Activated T-cell treated with anti-CD3 and anti-CD28 coated beads, Interleukin-2, amount 50 U/mL, for 48 hours (primary cell): ENCODE measurements at places on chromosomes 3 and 15.

GRCh38 chr3:13493867-13494441, 13.8 kb downstream of the HDAC11 start:
- DNase-seq: no peak

GRCh38 chr15:63176302-63176701, 13.1 kb upstream of the RAB8B start:
- no peak for DNase-seq

DNA sequence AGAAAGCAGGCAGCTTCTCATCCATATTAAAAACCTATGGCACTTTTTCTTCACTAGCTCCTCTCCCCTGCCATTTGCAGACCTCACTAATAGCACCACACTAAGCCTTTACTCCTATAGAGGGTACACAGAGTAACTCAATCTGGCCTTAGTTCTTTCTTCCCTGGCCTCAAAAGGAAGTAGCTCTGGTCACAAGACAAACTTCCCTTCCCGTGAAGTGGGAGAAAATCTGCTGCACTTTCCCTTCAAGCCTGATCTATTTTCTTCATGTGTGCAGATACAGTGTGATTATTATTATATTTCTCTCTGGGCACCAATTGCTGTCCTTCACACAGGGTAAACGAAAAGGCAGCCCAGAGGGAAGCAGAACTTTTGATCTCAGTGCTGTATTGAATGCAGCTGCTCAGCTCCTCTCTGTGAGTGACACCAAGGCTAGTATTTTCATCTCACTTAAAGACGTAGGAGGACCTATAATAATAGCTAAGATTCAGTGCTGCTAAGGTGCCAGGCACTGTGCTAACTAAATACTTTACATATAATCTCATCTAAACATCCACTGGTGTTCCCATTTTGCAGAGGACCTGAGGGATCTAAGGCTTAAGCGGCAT, 61.9 kb upstream of the RASGRP1 start:
- DNase-seq: no peak

- DNase-seq: no peak
These were observed 58.9 kb downstream of the ZNF621 start for GRCh38 chr3:40583691-40584090.

DNA sequence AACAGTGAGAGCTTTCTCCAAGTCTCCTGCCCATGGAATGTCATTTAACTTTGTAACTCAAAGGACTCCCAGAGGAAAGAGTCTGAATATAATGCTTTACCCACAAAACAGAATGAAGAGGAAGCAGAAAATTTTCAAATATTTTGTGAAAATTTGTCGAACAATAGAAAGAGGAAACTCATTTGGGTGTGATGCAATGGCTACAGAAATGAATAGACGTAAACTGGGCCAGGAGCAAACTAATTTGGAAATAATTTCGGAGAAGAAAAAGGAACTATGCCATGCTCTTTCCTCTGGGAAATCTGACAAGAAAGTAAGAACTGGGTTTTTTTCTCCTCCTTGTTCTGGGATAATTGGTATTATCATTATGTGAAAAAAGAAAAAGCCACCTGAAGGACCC, 11.2 kb upstream of the SUMF1 start:
- no peak for DNase-seq

DNA sequence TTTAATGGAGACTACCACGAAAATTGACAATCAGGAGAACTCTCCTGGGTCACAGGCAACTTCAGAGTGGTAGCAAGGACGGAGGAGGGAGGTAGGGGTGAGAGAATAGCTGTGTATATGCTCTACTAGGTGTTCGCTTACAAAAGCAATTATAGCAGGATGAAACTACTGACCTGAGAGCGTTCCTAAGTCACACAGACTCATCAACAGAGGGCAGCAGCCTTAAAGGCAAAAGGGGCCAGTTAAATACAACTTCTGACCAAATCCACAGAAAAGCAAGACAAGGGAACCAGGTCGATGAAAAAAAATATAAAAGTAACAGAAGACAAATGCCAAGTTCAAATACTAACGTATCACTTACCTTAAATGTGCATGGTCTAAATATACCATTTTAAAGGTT, 894.6 kb downstream of the PLOD2 start:
- DNase-seq: no peak

DNA sequence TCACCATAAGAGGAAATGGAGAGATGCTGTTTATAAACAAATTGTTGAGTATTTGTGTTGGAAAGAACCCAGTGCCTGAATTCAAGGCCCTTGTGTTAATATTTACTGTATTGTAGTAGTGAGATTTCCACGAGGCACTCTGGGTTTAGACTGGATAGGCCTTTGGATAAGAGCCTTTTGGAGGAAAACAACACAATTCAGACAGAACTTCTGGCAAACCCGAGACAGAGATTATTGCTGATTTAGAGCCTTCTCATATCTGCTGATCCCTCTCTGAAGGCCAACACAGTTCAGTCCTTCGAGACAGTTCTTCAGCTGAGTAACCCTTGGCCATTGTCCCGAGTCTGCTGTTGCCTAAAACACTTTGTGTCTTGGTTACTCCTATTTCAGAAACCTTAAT, 55.7 kb downstream of the LMCD1 start:
- no peak for DNase-seq

GRCh38 chr3:197482001-197482400, 73.8 kb downstream of the BDH1 start:
- no peak for DNase-seq

- peak; percentile 49 for DNase-seq
These were observed 94.4 kb downstream of the DNASE1L3 start for GRCh38 chr3:58116161-58116955.

DNA sequence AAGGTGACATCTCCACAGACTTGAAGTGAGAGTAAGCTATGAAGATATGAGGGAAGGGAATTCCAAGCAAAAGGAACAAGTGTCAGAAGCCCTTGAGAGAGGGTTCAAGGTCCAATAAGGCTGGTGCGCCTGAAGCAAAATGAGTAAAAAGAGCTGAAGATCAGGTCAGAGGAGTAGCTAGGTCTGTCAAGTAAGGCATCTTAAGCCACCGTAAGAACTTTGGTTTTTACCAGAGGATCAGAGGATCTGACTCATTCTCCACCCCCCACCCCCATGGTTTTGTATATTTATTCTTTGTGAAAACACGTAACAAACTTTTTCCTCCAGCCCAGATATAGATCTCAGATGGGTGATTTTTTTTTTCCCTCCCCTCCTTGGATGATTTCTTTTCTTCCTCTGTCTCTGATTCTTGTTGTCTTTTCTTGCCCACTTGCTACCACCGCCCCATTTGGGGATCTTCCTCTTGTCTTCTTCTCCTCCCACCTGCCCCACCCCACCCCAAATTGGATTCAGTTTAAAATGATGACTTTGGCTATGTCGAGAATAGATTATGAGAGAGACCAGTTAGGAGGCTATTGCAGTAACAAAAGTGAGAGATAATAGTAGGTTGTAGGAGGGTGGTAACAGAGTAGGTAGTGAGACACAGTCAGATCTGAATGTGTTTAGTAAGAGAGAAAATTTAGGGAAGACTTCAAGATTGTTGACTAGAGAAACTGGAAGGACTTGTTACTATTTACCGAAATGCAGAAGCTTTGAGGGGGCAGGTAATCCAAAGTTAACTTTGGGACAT, 6.1 kb downstream of the TRMT10C start:
- DNase-seq: peak; percentile 62

DNA sequence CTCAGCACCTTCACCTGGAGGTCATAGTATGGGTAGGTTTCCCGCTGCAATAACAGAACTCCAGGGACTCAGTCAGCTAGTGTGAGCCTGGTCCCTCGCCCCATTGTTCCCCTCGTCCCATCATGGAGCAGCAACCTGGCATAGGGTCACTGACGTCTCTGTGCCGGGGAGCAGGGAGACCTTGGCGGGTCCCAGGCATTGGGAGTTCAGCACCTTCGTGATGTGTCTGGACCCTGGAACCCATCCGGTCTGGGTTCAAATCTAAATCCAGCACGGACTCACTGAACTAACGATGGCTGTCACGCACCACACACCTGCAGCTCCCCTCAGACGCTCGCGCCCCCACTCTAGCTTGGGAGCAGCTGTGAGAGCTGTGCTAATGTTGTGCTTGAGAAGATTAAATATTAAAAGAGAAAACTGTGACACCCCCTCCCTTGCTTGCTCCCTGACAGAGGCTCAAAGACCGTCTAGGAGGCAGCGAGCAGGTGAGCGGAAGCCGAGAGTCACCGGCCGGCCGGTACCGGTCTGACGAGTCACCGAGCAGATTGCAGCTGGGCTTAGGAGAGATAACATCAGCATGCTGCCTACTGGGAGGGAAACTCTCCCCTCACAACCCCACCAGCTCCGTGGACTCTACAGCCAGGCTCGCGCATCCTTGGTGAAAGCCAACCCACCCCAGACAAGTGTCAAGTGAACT, 742 bp downstream of the PLA2G4F start:
- no peak for DNase-seq

DNA sequence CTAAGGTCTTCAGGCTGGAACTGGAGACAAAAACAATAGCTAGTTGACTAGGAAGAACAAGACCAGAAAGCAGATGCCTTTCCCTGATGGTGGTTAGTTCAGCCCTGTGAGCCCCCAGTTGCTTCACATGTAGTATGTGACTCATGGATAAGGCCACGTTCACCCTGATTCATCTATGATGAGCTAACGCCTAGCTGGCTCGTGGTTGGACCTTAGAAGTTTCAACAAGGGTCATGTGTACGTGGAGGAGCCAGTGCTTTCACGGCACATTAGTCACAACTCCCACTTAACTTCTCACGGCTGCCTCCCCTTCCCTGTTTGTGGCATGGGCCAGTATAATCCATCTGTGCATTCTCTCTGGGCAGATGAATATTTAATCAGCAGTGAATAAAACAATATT, 20.6 kb downstream of the COL8A1 start:
- no peak for DNase-seq

- DNase-seq: no peak
These were observed 850.0 kb downstream of the DIPK2A start for GRCh38 chr3:144821583-144821982.

DNA sequence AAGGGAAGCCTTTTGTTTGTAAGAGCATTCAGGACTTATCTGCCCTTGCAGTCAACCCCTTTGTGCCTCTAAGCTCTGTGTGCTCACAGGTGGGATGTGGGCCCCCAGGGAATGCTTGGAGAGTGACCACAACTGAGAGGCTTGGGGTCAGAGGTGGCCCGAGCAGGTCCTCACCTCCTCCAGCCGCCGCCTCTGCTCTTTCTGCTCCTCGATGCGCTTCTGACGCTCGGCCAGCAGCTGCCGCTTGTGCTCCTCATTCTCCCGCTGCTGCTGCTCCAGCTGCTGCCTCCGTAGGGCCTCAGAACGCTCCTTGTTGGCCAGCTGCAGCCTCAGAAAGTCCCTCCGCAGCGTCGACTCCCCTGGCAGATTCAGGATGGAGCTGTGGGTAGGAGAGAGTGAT, 130.8 kb upstream of the SLC2A2 start:
- DNase-seq: no peak

GRCh38 chr15:76338486-76339304, 2.1 kb downstream of the ISL2 start:
- DNase-seq: peak; percentile 34

- DNase-seq: no peak
These were observed 36.1 kb downstream of the AP3S2 start for GRCh38 chr15:89857673-89858072.

DNA sequence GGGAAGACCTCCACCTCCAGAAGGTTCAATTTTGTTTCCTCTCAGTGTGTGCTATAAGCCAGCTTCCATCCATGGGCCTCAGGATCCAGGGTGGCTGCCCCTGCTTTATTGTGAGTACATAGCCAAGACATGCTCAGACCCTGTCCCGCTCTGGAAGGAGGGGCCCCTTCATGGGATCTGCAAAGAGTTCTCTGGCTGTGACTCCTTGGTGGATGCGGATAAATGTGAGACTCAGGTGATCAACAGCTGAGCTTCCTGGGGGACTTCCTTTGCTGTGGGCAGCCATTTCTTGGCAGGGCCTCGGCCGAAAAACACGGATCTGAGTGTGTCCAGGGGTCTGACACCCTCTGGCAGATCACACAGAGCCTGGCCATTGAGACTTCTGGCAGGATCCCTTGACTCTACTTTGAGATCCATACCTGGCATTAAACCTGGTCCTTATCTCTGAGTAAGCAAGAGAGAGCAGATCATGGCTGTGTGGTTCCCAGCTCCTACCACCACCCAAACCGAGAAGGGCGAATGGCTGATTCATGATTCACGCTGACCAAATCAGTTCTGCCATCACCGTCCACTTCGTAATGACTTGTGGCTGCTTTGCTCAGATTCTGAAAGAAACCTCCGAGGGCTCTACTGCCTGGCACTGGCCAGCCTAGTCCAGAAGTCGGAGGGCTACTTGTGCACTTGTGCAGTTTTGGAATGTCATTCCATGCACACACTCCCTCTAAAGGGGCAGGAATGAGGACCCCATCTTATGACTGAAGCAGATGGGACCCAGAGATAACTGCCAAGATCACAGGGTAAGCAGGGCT, 68.1 kb downstream of the SENP2 start:
- DNase-seq: no peak

DNA sequence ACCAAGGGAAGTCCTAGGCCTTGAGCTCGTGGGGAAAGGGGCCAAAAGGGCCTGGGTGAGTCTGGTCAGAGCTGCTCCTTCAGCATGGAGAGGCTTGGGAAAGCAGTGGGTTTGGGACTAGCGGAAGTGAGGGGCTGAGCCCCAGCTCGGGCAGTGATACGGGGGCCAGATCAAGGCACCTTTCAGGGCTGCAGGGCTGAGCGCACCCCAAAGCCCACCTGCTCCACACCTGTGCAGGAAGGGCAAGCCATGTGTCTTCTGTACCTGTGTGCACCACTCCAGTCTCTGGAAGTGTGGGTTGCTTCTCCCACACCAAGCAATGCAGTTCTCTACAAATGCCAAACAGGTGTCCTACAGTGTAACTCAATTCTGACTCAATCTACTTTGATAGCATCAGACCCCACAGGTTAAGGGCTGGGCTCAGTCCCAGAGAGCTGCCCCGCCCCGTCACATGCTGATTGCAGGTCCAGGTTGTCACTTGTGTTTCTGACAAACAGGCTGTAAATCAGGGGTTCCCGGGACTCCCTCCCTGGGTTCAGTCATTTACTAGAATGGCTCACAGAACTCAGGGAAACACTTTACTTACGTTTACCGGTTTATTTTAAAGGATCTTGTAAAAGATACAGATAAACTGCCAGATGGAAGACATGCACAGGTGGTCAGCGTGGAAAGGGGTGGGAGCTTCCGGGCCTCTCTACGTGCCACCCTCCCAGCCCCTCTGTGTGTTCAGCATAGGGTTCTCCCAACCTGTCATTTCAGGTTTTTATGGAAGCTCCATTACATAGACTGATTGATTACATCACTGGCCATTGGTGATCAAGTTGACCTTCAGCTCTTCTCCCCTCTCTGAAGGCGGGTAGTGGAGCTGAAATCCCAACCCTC, 28.8 kb upstream of the KLF13 start:
- no peak for DNase-seq

DNA sequence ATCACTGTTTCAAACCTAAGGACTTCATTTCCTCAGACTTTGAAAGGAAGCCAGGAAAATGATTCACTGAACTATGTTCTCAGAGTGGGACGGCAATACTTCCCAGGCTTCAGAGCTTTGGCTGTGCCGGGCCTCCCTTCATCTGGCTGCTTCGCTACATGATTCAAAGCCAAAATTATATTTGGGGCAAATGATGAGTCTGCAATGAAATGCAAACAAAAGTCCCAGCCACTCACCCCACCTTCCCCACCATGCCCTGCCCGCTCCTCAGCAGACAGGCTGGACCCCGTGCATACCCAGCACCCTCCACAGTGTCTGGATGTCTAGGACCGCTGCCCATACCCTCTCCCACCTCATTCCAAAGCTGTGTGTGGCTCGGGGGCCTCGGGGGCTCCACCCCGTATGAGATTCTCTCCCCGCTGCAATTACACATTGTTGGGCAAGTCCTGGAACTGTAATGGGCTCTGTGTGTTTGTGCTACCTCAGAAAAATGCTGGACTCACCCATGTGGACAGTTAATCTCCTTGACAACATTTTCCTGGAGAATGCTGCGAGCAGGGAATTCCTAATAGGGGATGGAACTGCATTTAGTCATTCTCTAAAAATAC, 32.2 kb downstream of the ATP10A start:
- no peak for DNase-seq
